Mammary epithelial cell (primary cell): ENCODE measurements at places on chromosomes 4 and X.

- DNase-seq: no peak
Observed at GRCh38 chr4:7276515-7276914, 84.2 kb downstream of the SORCS2 start.

- DNase-seq: no peak
Observed at GRCh38 chrX:119406776-119407175, 7.6 kb downstream of the SLC25A43 start.

DNA sequence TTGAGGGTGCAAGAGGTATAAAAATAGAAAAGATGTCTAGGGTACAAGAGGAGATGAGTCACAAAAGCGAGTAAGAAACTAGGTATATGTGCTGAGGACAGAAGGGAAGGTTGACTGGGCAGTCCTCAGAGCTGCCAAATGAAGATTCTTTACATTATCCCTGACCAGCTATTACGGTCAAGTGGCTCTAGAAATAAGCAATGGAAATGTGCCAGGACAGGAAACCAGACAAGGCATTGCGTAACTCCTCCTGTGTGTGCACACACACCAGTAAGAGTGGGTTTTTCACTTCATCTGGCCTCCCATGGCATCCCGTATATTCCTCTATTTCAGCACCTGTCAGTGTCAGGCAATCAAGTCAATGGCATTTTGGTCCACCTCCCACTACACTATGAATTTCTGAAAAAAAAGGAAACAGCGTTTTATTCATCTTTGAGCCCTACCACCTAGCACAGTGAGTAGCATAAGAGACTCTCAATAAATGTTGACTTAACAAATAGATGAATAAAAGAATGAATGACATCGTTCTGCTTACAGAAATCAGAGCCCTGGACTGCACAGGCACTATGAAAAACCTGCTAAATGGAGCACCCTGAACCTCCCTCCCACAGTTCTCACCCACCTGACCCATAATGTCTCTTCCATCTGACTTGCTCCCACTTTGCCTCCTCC lies 62.6 kb upstream of the KLF3 start:
- DNase-seq: peak; percentile 31

- DNase-seq: peak; percentile 90
Observed at GRCh38 chr4:176274441-176274840, 5.4 kb upstream of the ASB5 start.

DNA sequence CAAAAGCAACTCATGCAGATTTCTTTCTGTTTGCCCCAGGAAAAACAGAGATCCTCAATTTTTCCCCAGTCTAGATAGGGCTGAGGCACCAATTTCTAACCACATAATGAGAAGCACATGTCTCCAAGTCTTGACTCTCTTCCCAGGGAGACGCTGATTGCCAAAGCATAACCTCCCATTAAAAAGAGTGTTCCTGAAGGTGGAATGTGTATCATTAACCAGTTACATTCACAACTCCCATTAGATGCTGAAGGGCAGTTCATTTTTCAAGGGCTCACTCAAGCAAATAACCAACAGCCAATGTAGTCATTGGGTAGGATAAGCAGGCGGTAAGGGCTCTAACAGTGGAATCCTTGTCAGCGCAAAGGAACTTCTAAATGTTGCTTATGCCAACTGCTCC lies 27.5 kb downstream of the TMEM47 start:
- DNase-seq: no peak

GRCh38 chrX:39398963-39399261 lies 597.7 kb downstream of the MID1IP1 start:
- DNase-seq: no peak

- peak; percentile 82 for DNase-seq
Observed at GRCh38 chr4:77921701-77922100, 59.1 kb downstream of the MRPL1 start.

GRCh38 chr4:114364857-114365256 lies 233.8 kb upstream of the UGT8 start:
- DNase-seq: no peak

- DNase-seq: no peak
Observed at GRCh38 chr4:61630548-61630947, 430.4 kb downstream of the ADGRL3 start.

GRCh38 chrX:153649178-153649914 lies 2.3 kb downstream of the DUSP9 start:
- no peak for DNase-seq

DNA sequence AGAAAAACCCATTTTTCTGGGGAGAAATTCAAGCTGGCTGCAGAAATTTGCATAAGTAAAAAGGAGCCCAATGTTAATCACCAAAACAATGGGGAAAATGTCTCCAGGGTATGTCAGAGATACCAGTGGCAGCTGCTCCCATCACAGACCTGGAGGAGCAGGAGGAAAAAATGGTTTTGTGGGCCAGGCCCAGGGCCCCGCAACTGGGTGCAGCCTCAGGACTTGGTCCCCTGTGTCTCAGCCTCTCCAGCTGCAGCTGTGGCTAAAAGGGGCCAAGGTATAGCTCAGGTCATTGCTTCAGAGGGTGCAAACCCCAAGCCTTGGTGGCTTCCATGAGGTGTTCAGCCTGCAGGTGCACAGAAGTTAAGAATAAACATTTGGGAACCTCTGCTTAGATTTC lies 536.4 kb upstream of the FRG1 start:
- DNase-seq: no peak

DNA sequence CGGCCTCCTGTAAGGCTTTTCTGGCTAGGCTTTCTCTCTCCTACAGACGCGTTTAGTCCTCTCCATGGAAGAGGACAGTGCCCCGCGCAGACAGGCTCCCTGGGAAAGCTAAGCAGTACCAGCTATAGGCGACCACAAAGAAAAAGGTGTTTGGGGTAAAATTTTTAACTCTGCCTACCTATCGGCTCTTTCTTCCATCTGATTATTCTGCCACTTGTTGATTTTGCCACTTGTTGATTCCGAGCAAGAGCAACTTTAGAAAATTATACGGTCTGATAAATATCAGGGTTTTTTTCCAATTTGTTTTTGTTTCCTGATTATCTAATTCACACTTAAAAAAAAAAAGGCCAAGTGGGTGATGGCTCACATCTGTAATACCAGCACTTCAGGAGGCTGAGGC lies 1600.5 kb upstream of the TENM3 start:
- no peak for DNase-seq

GRCh38 chr4:188428935-188429334 lies 289.7 kb downstream of the TRIML1 start:
- peak; percentile 76 for DNase-seq

GRCh38 chr4:145937971-145938611 lies 532 bp downstream of the ZNF827 start:
- peak; percentile 45 for DNase-seq

- peak; percentile 71 for DNase-seq
Observed at GRCh38 chr4:42048394-42048793, 58.1 kb downstream of the SLC30A9 start.

DNA sequence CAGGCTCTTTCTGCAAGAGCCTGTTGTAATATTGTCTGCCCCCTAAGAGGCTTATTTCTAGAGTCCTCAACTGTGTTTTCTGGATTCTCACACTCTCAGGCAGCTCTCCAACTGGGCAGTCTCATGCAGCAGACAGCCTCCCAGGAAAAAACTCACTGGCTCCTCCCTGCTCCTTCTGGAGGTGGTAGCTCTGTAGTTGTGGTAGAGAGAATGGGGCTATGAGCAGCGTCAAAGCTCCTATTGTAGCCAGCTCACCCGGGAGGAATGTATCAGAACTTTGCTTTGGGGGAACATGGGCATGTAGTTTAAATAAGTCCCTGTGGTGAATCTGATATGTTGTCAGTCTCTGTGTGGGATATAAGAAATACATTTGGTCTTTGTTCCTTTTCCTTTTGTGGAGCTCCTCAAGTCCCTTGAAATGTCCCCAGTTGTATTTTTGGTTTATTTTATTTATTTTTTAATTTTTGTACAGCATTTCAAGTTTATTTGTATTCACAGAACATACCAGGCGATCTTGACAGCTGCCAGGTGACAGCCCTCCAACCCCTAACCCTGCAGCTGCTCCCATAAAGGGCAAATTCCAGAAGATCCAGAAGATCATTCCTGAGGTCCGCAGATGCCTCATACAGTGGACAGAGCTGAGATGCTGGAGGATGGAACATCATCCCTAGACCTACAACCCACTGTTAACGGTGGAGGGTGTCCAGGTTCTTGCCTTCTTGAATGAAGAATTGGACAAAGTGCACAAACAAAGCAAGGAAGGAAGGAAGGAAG lies 45.7 kb downstream of the TRIM61 start:
- peak; percentile 54 for DNase-seq

- DNase-seq: peak; percentile 72
Observed at GRCh38 chr4:184384810-184385557, 89.4 kb downstream of the IRF2 start.

DNA sequence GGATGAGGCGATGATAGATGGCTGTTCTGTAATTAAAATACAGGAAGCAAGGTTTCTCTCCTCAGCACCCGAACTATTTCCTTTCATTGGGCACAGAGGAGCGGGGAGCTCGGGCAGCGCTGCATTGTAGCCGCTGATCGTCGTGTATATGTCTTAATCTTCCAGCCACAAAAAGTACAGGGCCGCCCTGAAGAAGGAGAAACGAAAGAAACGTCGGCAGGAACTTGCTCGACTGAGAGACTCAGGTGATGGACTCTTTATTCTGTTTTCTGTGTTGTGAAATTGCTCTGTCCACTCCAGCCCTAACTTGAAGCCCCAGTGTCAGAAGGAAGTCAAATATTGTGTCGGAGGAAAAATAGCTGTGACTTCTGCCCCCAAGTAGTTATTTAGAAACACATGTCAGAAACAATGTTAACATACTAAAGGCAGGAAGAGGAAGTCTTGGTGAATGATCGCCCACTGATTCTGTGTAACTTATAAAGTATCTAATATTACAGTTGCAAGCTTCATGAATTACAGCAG lies 546 bp downstream of the ZRSR2 start:
- no peak for DNase-seq
